Activated T-cell treated with anti-CD3 and anti-CD28 coated beads, Interleukin-2, amount 50 U/mL, for 72 hours (primary cell): ENCODE measurements at places on chromosomes 16 and 17. TPM values are rescaled to one million over a fixed set of nuclear protein-coding genes. Genes with fewer than 3 reads are reported as not detected.

Gene CDH3
- 15.2 TPM for total RNA-seq

Gene KRTAP4-1
- total RNA-seq: not detected

Gene STH
- not detected for total RNA-seq

Gene MPP3
- total RNA-seq: not detected

Gene CD300E
- total RNA-seq: not detected

Gene YPEL3
- total RNA-seq: 77.8 TPM

Gene EPN3
- total RNA-seq: not detected

Gene EFCAB5
- 1.7 TPM for total RNA-seq

Gene C17orf67
- total RNA-seq: 4.5 TPM

Gene EXOC3L1
- total RNA-seq: not detected

Gene KRTAP1-5
- total RNA-seq: not detected

Gene C16orf96
- total RNA-seq: 0.51 TPM

Gene CFAP97D1
- total RNA-seq: not detected

Gene SHISA6
- not detected for total RNA-seq

Gene ACSM2A
- total RNA-seq: 0.79 TPM
